ENCODE measurements at places on chromosomes 1 and 21.

GRCh38 chr1:231634323-231635013 lies 7.9 kb downstream of the DISC1 start:
- no peak for DNase-seq

- no peak for DNase-seq
These were observed 42.0 kb upstream of the MTF1 start for GRCh38 chr1:37901191-37901892.

DNA sequence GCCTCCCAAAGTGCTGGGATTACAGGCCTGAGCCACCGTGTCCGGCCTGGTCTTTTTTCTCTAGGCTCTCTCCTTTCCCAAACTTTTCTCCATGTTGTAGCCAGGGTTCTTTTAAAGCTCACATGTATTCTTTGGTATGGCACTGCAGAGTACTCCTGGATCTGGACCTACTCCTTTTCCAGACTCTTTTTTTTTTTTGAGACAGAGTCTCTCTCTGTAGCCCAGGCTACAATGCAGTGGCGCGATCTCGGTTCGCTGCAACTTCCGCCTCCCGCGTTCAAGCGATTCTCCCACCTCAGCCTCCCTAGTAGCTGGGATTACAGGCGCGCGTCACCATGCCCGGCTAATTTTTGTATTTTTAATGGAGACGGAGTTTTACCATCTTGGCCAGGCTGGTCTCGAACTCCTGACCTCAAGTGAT lies 602 bp upstream of the MED18 start:
- DNase-seq, result no peak

DNA sequence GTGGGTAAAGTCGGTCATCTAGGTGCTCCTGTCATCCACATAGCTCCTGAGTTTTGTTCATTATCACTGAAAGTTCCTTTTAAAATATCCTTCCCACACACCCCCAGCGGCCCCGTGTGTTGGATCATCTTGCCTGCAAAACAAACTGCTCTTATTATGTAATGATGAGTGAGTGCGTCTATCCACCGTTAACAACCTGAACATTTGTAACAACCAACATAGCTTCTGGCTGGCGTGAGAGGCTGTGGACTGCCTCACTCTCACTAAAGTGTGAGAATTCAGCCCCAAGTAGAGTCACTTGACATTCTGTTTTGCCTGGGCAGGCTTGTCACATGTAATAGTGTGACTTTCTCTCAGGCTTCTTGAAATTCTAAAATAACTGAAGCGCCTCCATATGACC lies 14.5 kb upstream of the KCNA2 start:
- DNase-seq, result no peak

- DNase-seq, result no peak
These were observed 47.8 kb downstream of the GADD45A start for GRCh38 chr1:67732750-67733151.

DNA sequence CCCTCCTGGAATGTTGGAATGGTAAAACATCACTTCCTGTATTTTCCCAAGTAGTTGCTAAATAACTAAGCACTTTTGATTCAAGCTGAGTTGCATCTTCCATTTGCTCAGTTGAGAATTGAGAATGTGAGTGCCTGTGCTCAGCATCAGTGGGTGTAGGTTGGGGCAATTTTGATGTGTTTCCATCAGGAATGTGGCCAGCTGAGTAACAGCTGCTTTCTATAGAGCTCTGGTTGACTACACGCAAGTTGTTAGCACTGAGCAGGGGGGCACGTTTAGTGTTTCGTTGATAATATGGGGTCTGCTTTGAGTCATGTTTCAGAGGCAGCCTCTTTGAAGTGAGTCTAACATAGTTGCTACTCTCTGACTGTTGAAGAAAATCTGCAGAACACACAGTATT lies 41.5 kb downstream of the LRRC53 start:
- DNase-seq, result no peak

- no peak for DNase-seq
These were observed 316.3 kb downstream of the KCNH1 start for GRCh38 chr1:210817385-210818275.

DNA sequence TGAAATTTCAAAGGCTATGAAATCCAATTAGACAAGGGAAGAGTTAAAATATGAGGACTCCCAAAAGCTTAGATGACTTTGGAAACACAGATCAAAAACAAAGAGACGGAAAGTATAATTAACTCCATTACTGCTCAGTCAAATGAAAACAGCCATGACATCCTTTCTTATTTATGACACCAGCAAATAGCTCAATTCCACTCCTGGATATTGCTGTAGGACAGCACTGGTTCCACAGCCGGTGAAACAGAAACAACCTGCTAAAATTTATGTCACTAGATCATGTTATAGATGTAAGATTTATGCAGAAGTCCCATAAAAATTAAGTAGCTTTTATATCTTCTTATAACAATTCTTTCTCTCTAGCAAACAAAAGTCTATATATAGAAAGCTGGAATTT lies 65.6 kb upstream of the RRP15 start:
- no peak for DNase-seq

DNA sequence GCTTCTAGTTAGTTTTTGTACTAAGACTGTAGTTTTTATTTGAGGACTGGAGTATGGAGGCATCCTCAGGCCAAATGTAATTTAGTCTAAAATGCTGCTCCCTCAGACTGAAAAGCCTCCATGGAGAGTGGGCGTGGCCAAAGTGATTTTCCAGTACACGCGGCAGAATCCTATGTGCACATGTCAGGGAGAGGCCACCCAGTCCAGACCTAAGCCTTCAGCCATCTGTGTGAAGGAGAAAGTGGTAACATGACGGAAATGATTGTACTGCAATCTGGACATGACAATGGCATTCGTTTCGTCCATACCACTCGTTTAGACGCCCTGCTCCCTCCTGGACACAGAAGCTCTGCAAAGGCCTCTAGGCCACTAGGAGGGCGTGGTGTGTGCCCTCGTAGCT lies 56.2 kb downstream of the PCP4 start:
- DNase-seq, result no peak

DNA sequence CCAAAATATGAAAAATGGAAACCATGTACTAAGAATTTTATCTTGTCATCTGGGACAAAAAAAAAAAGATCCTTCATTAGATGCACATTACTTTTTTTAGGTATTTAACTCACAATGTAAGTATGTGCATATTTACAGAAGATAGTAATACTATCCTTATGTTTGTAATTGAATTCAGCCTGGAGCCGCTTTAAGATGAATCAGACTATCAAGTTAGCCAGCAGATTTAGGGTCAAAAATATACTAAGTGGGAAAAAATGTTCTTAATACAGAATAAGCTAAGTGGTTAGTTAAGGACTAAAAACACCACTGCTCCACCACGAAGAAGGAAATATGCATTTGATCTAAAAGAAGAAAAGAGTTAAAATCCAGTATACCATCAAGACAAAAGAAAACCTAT lies 49.1 kb downstream of the DSCAM start:
- no peak for DNase-seq

- no peak for DNase-seq
These were observed 223.0 kb downstream of the PLA2G4A start for GRCh38 chr1:187051618-187052232.

DNA sequence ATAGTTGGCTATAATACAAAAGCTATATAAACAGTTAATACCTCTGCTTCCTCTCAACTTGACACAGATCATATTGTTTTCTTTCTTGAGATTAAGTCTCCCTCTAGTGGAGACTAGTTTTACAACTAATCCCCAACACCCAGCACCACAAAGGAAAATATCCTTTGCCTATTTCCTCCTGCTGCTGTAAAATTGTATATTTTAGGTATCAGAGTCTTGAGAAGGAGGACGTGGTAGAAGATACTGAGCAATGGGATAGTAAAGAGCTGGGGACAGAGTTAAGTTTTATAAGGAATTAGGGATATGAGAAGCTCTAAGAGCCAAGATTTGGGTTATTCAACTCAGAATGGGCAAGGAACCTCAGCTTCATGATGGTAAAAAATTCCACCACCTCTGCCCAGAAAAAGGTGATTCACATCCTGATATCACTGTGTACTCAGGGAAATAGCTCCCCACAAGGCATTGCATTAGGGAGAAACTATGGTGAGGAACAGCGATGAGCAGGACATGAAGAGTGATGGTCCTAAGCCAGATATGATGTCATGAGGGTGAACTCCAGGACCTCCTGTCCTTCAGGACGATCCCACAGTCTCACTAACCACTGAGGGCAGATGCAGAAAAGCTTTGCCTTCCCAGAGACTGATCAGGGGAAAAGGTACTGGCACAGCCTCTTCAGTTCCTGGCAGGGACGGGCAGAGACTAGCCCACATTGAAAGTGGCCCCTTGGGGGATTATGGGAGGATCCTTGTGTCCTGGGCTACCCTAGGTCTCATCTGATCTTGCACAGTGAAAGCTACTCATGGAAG lies 14.7 kb upstream of the CFAP126 start:
- DNase-seq, result no peak

GRCh38 chr1:95183952-95184351 lies 50.1 kb upstream of the RWDD3 start:
- no peak for DNase-seq

DNA sequence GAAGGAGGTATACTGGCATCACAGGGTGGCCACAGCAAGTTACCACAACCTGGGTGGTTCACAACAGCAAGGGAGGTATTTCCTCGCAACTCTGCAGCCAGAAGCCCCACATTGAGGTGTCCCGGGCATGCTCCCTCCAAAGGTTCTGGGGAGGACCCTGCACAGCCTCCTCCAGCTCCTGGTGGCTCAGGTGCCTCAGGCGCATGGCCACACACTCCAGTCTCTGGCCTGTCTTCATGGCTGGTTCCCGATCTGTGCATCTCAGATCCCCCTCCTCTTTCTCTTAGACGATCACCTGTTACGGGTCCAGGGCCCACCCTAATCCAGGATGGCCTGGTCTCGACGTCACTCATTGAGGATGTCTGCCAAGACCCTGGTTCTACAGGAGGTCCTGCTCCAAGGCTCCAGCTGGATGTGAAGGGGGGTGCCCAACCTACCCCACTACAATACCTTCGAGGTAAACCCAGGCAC lies 6.7 kb upstream of the ARF1 start:
- DNase-seq, result no peak

GRCh38 chr1:205344066-205344928 lies 12.4 kb downstream of the KLHDC8A start:
- no peak for DNase-seq

- DNase-seq, result no peak
These were observed 54.1 kb upstream of the GPR37L1 start for GRCh38 chr1:202068596-202068995.

DNA sequence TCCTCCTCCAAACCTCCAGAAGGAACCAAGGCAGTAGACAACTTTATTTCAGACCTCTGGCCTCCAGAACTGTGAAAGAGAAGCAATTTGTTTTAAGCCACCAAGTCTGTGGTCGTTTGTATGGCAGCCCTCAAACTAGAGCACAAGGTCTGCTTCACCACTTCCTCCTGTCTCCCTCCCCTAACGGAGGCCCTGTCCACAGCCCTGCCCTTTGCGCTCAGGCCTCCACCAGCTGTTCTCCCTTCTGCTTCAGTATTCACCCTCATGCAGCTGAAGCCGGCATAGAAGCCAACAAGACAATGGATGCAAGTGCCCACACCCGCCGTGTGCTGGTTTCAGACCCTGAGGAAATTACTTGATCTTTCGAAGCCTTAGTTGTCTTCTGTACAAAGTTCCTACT lies 364.1 kb downstream of the HHAT start:
- DNase-seq, result no peak

GRCh38 chr1:237041795-237042525 lies at the start of gene RYR2:
TSS of gene RYR2 (plus strand) at chr1:237042184. CDS start at chr1:237042522, 338 bp downstream.
- no peak for DNase-seq

- DNase-seq, result no peak
These were observed 59.4 kb downstream of the SYT6 start for GRCh38 chr1:114094363-114094634.

GRCh38 chr1:29237129-29237821 lies 953 bp downstream of the PTPRU start:
- no peak for DNase-seq

DNA sequence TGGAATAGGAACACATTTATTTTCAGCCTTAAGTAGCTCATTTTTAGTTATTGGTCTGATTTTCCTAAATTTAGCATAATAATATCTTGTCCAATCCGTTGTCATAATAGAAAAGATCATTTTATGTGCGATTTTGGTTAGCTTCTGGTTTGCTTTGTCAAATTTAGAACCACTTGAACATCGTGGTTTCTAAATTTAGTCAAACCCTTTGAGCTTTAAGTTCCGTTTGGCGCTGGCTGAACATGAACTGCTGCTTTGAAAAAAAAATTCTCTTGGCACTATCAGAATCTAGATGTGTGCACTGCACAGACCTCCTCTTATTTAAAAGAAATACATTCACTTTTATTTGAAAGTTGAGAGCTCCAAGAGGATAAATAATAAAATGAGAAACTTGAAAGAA lies 370.6 kb downstream of the PTPRC start:
- DNase-seq, result no peak

DNA sequence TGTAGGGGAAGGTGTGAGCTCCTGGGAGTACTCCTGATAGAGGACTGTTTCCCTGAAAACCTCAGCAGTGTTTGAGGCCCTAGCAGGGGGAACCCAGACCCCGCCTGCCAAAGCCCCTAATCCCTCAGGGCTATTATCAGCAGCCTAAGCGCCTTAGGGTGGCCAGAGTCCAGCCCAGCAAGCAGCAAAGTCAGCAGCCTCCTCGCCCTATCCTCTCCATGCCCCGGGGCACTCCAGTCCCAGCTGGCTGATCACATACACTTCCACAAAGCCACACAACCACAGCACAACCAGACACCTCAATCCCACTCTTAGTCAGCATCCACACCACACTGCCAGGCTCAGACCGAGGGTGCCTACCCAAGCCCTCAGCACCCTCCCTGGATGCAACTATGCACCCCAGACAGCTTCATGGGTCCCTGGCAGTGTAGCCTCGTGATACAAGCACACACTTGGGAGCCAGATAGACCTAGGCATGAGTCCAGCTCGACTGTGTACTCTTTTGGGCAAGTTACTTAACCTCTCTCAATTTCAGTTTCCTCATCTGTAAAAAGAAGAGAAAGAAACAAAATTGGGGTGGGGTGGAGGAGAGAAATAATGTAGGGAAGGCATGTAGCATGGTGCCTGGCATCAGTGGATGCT lies 7.1 kb downstream of the IGSF9 start:
- DNase-seq, result no peak

DNA sequence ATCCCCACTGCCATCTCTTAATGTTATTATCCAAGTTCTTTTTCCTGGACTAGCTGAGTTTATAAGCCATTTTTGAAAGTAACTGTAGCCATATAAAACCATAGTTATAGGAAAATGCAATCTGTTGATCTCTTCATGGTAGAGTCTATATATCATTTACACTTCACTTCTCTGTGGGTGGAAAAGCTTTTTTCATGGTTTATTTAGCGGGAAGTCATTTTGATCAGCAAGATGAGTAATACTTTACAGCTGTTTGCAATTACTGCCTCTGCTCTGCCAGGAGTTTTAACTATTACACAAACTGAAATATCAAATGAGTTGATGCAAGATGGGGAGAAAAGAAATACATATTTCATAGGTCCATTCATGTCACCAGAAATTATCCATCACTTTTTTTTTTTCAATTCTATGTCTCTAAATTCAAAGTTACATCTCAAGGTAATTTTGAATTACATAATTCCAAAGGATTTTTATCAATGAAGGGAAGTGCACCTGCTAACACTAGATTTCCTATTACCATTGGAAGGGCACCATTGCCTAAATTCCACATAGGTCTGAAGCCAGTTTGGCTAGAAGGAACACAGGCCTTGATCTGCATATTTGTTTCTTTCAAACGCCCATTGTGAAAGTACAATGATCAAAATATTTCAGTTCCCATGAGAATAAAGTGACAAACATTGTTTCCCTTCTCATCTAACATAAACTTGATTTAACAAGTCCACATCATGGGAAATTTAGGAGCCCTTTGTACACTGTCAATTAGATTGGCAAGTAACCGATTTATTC lies 296.7 kb downstream of the ZNF326 start:
- no peak for DNase-seq

- no peak for DNase-seq
These were observed 5.1 kb downstream of the PRXL2B start for GRCh38 chr1:2591581-2592261.

GRCh38 chr1:213466541-213466940 lies 415.5 kb downstream of the RPS6KC1 start:
- DNase-seq, result no peak
